Fibroblast of the aortic adventitia (primary cell): ENCODE measurements at places on chromosomes 1 and 21. TPM values are rescaled to one million over a fixed set of nuclear protein-coding genes. Genes with fewer than 3 reads are reported as not detected.

The CYB5RL gene
- total RNA-seq, result 10.9 and 15.4 TPM in 2 replicates

The FLG2 gene
- not detected in 2 replicates for total RNA-seq

The AMY1C gene
- not detected in 2 replicates for total RNA-seq

The GBP6 gene
- total RNA-seq, result not detected in 2 replicates

The RYR2 gene
- total RNA-seq, result 0.25 TPM in 1 of 2 replicates, not detected in the other

The EPS8L3 gene
- not detected in 2 replicates for total RNA-seq

DNA sequence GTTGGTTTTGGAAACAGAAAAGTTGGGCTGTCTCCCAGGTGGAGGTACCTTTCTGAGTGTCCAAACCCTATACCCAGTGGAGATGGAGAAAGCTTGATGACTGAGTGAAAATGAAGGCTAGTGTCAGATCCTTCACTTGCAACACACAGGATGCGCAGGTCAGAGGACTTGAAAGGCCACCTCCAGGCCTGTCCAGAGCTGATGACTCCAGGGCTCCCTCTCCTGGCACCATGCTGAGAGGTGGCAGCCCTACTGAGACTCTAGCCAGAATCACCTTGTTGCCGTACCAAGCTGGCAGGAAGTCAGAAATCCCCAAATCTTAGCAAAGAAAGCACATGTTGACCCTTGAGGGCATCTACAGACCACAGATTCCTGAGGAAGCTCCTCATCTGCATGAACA is 16.4 kb downstream of the KNCN start:
- no peak for DNase-seq

- DNase-seq, result no peak
These were observed 40.5 kb upstream of the HMCN1 start for GRCh38 chr1:185693654-185694053.

DNA sequence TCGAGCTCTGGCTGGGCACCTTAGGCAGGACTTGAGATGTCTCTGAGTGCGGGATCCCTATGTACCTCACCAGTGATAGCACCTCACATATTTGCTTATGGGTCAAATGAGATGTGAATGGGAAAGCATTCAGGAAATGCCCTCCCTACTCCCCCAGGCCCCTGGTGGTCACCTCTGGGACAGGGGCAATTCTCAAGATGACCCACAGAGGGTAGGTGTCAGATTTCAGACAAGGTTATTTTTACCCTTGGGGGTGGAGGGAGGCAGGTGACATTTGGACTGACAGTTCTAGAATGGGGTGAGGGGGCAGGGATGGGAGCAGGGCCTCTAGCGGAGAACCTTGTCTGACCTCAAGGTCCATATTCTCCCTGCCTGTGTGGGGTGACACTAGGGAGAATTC is 27.1 kb downstream of the ACOT11 start:
- DNase-seq, result no peak

GRCh38 chr21:45590246-45590725 is 48.0 kb upstream of the SLC19A1 start:
- peak; percentile 36 for DNase-seq

DNA sequence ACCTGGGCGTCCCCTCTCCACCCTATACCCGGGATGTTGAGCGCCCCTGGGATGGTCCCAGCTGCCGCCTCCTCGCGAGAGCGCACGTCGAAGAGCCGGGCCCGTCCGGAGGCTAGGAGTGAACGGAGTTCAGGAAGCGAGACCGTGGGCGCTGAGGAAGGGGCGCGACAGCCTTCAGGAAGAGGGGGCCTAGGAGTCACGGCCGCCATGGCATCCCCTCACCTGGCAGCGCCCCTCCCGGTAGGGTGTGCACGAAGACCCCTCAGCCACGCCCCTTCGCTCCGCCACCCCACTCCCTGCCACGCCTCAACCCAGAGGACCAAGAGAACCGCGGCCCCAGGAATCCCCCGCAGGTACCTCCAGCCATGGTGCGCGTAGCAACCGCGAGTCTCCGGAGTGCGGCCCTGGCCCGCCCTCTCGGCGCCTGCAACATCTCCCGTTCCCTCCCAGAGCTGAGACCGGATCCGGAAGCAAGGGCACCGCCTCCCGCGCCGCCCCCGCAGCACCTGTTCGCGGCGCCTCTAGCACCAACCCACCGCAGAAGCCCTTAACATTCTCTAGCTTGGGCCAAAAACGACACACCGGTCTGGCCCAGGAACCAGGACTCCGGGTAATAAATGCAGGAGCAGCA is at the start of gene TSTD1:
TSS of gene TSTD1 (minus strand) at position 442 of the 631 bp plus-strand sequence. CDS start at position 367, 75 bp downstream.
- DNase-seq, result no peak

GRCh38 chr1:17441265-17441992 is 2.0 kb upstream of the RCC2 start:
- DNase-seq, result peak; percentile 91

GRCh38 chr1:41580021-41580420 is 95.5 kb upstream of the EDN2 start:
- DNase-seq, result no peak

DNA sequence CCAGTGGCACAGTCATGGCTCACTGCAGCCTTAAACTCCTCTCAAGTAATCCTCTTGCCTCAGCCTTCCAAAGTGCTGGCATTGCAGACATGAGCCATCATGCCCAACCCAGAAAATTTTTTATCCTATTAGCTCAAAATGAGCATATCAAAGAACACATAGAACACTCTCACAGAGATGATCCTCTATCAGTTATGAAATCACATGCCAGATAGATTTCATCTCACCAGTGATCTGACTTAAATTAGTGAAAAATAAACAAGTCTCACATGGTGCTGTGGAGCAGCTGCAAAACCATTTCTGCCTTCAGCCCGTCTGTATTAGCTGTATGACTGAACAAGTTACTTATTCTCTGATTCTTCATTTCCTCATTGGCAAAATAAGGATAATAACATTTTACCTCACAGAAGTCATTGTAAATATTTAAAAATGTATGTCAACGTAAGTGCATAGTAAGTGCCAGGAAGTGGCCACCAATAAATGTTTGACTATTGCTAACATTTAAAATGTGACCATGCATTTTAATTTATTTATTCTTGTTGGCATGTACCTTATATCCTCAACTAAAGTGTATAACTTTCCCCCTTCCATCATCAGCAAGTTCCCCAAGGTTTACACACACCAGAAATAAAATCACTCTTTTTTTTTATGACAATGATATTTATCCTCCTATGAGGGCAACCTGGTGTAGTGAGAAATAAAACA is 29.0 kb upstream of the SLC19A2 start:
- DNase-seq, result no peak

- peak; percentile 62 for DNase-seq
These were observed 197.4 kb downstream of the HS2ST1 start for GRCh38 chr1:87111659-87112371.

DNA sequence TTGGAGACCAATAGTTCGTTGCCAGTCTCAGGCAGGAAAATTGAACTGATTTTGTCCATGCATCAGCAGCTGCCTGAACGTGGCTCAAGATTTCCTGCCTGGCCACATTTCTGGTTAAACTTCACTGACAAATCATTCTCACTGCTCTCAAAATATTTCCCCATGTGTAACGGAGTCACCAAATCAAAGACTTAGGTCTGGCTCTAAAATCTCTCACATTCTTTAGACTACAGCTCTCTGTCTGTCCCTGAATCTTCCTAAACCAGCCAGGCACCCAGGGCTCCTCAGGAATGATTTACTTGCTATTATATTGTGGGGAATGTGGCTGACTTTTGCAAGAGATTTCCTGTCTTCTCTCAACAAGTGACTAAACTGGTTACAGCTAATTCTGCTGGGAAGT is 49.2 kb upstream of the GJA8 start:
- peak; percentile 39 for DNase-seq

GRCh38 chr1:92274939-92275338 is 23.8 kb downstream of the GLMN start:
- no peak for DNase-seq

GRCh38 chr1:65939191-65939590 is 146.5 kb downstream of the PDE4B start:
- no peak for DNase-seq

DNA sequence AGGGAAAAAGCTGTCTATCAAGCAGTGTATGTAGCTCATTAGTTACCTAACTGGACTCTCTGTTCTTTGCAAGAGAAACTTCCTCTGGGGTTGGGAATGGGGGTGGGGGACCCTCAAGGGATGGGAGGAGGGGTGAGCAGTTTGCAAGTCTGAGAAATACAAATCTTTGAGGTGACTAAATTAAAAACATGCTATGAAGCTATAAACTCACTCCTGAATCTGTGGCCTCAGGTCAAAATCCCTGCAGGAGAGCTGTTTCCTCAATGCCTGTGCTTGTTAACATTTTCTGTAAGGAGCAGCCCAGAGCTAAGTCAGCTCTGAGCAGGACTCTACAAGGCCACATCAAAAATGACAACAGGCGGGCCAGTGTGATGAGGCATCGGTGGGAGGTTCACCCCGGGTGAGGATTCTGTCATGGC is 32.8 kb upstream of the PTPRC start:
- no peak for DNase-seq
